ENCODE measurements at places on chromosomes 3 and 15.
A peak's percentile ranks its signal among the peaks of the same experiment; 100 is the strongest.

DNA sequence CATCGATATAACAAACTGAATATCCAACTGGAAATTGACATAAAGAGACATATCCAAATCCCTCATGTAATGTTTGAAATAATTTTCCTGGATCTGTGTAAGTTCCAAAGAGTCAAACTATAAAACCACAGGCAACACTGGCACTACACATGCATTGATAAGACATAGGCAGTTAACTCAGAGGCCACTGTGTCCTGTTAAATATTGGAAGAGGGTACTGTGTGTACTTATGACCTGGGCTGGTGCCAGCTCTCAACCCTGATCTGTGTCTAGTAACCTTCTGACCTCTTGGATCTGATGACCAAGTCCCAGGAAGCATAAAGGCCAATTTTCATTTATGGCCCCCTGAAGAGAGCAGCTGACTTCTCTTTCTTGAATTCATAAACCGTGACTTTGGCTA, 4.5 kb downstream of the NR1I2 start:
- no peak for DNase-seq

- no peak for DNase-seq
Measured at GRCh38 chr3:177026505-177027277, 170.6 kb downstream of the TBL1XR1 start.

DNA sequence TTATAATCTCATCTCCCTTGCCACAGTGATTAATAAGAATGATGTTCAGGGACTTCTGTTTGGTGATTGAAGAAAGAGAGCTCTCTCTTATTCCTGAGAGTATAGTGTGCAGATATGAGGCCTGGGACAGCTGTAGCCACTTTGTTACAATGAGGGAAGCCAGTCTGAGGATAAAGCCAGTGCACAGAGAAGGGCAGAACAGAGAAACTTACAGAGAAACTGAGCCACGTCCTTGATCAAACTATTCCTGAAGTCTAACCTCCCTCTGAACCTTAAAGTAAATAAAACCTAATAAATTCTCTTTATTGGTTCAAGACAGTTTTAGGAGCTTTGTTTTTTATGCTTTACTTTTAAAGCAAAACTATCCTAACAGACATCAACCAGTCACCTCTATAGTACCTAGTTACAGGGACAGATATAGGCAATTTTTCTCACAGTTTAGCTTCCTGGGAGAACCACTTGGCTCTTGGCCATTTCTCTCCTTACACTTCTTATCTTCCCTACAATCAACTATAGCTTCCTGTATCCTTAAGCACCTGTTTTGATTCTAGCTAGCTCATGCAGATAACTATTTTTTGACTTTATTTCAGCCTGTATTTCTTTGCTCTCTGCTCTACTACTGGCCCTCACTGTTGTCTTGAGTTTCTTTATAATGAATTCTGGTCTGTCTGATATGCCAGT, 284.4 kb downstream of the SHQ1 start:
- no peak for DNase-seq

DNA sequence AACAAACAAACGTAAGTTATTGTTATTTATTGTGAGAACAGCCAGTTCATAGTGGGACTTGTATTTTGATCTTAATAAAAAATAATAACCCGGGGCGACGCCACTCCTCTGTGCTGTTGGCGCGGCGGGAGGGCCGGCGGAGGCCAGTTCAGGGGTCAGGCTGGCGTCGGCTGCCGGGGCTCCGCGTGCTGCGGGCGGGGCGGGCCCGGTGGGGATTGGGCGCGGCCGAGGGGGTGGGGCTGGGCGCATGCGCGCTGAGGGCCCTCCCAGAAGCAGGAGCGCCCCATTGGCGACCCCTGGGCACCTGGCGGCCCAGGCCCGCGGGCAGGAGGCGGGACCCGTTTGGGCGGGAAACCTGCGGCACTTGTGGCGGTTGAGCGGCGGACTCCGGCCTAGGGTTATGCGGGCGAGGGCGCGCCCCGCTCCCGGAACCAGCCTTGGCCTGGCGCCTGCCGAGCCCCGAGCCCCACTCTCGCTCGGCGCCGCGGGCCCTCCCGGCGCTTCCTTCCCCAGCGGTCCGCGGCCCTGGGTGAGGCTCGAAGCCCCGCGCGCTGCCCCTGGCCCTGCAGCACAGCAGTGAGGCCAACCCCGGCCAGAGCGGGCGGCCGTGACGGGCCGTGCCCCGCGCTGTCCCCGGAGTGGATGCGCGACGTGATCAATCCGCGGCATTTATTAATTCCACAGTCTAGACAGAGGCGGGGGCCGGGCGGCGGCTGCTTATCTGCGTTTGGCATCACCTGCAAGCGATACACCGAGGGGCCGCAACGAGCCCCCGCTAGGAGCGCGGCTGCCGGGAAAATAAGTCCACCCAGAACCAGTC, 6.0 kb downstream of the ISL2 start:
- peak; percentile 65 for DNase-seq

Measured in WERI-Rb-1 (cell line).